ENCODE measurements at places on chromosomes 11 and 22. TPM values are rescaled to one million over a fixed set of nuclear protein-coding genes. Genes with fewer than 3 reads are reported as not detected.

OR4C45 gene
- not detected for total RNA-seq

PRAME gene
- 0.06 TPM for total RNA-seq

KRTAP5-6 gene
- total RNA-seq: not detected

TREH gene
- total RNA-seq: not detected

MMP8 gene
- total RNA-seq: not detected

NCF4 gene
- total RNA-seq: not detected

SLC16A8 gene
- total RNA-seq: 0.37 TPM

TMEM223 gene
- total RNA-seq: 13.2 TPM

All from aortic smooth muscle cell (primary cell).